ENCODE measurements at places on chromosomes 13 and 19.

GRCh38 chr19:47411101-47411500 lies 8.2 kb downstream of the MEIS3 start:
- no peak for DNase-seq

DNA sequence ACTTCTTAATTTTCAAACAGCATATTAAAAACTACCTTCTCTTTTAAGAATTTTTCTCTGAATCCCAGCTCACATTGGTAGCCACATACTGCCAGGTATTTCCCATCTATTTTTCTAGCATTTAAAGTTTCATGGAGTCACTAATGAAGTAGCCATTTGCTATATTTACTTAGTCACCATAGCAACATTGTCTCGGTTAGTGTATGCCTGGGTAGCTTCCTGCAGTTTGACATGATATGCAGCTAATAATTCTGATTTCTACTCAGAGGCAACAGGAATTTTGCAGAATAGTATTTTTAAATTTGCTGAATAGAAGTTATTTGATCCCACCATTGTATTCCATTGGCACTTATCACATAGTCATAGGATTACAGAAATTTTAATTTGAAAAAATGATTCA lies 30.9 kb upstream of the KCTD4 start:
- no peak for DNase-seq

GRCh38 chr19:55241143-55241934 lies 12.8 kb upstream of the TMEM86B start:
- DNase-seq: no peak

GRCh38 chr19:53015730-53016129 lies 2.0 kb downstream of the ERVV-1 start:
- DNase-seq: no peak

DNA sequence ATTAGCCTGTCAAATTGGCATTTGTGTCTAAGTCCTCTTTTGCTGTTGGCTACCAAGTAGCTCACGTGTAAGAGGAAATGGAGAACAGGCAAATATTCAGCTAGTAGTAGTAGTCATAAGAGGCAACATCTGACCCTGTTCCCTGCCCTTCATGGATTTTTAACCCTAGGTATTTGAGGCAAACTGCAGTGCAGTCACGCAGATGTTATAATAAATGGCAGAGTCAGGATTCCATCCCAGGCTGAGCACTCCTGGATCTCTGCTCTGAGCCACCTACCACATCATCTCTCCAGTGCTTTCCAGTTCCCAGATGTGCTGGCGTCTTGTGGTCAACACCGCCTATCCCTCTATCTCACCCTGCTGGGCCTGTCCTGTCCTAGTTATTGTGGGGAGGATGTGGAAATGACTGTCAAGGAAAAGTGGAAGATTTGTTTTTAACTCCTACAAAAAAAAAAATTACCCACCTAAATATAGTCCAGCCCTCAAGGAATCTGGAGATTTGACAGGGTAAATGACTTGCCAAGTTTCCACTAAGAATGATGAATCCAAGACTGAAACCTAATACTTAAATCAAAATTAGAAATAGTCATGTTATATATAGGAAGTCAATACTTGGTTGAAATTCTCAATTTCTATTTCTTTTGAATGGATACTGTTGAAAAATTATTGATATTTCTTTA lies 322.9 kb downstream of the GPC6 start:
- no peak for DNase-seq

DNA sequence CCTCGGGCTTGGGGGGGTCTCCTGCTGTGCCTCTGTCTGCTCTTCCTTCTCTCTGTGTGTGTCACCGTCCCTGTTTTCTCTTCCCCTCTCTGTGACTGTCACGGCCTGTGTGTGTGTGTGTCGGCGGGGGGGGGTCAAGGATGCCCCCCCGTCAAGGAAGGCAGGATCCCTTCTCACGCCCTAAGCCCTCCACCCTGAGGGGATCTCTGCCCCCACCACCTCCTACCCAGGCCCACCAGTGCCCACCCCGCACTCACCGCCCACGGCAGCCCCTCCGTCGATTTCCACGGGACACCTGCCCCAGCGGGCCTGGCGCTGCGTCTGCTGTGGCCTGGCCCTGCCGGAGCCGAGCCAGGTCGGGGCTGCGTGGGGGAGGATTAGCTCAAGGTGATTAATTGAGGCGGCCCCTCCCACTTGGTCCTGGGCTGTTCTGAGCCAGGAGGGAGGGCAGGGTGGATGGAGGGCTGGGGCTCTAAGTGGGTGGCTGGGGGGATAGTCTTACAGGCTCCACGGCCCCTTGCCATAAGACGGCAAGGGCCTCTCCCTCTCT lies at the start of gene RAX2:
Gene RAX2, minus strand, starts transcription at position 323 of the 550 bp plus-strand sequence. CDS start 486 bp downstream, outside the sequence.
- no peak for DNase-seq

DNA sequence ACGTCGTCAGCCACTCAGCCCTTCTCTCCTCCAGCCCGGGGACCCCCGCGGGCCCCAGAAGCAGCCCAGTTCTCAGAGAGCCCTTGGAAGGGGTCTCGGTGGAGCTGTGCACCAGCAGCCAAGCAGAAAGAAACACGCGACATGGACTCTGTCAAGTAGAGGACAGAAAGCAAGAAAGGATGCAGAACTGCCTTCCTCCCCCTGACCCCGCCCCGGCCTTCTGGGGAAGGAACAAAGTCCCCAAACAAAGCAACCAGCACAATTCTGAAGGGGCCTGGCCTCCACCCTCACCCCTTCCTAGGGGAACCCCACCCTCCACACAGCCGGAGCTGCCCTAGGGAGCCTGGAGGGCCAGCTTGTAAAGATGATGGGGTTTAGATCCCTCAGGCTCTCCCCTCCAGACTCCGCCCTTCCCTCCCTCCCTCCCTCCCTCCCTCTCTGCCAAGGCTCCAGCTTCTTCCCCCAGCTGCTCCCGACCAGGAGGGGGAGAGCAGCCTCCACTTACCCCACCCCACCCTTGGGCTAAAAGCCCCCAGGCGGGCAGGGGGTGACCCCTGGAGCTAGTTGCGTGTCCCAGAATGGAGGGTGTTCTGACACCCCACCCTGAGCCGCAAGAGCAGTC lies 7.8 kb downstream of the LYL1 start:
- no peak for DNase-seq

DNA sequence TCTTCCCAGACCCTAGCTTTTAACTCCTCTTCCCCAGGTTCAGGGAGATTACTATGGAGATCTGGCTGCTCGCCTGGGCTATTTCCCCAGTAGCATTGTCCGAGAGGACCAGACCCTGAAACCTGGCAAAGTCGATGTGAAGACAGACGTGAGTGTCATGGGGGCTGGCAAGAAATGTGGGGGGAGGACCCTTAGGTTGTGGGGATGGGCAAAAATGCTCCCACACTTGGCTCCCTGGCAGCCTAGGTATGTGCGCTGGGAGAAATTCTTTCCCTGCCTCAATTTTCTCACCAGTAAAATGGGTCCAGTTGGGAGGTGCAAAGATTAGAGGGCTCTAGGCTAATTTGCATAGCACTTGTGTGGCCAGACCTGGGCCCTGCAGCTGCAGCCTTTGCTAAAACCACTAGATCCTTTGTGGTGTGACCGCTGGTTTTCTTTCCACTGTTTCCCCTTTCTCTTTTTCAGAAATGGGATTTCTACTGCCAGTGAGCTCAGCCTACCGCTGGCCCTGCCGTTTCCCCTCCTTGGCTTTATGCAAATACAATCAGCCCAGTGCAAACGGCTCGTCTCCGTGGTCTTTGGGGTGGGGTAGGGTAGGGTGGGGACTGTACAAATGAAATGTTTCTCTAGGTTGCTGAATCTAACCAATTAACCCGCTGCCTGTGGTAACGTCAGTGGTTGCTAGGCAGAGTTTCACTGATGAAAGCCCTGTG lies 959 bp upstream of the RAB4B start:
- DNase-seq: peak; percentile 89

DNA sequence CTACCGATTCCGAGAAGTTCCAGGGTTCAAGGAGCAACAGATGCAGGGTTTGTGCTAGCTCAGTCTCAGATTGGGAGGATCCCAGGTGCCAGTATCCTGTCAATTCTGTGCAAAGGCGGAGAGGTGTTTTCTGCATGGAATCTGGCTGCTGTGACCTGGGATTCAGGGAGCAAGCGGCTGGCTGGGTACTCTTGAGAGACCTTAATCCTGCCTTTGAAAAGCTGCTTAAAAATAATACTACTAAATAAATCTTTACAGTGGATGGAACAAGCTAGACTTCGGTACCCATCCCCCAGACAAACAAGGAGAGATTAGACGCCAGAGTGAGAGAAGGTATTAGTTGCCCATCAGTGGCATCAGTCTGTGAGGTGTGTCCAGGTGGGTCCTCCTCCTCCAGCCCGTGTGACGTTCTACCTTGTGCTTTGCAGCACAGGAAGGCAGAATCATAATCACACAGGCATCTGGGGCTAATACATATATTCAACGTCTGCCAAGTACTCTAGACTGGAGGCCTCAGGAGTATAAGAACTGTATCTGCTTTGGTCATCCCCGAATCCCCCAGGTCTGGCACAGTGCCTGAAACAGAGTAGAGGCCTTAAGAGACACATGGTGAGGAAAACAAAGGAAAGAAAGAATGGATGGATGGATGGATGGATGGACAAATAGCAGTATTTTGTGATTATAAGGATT lies 230.6 kb downstream of the ZNF536 start:
- DNase-seq: no peak

GRCh38 chr13:80753866-80754265 lies 412.9 kb upstream of the SPRY2 start:
- DNase-seq: no peak

All from iPS DF 19.7 (cell line).